Testis (tissue), 5 donors: ENCODE measurements at places on chromosomes 6 and 20. TPM values are rescaled to one million over a fixed set of nuclear protein-coding genes. Genes with fewer than 3 reads are reported as not detected.

Gene SLCO4A1
- 9.8 TPM for total RNA-seq

Gene PEX3
- 22.8 TPM for total RNA-seq

Gene MRPL14
- total RNA-seq = 47.6 TPM

Gene PDE10A
- total RNA-seq = 18.0 TPM

Gene LTA
- total RNA-seq = 1.3 TPM

Gene TTBK1
- 2.2 TPM for total RNA-seq

Gene SSTR4
- total RNA-seq = 0.55 TPM

Gene PAX1
- not detected for total RNA-seq

Gene SRXN1
- total RNA-seq = 26.9 TPM

Gene EZR
- 199 TPM for total RNA-seq

Gene MCM9
- total RNA-seq = 19.2 TPM

Gene NMBR
- 2.2 TPM for total RNA-seq

Gene COL19A1
- 1.4 TPM for total RNA-seq

Gene PRRT1
- total RNA-seq = 6.2 TPM

Gene KCNS1
- total RNA-seq = 7.7 TPM

Gene EYS
- total RNA-seq = 2.6 TPM

Gene SLC17A4
- total RNA-seq = 0.24 TPM

Gene RNF114
- total RNA-seq = 531 TPM

Gene VWA7
- 6.3 TPM for total RNA-seq

Gene ZC2HC1B
- 16.9 TPM for total RNA-seq

Gene LINC00237
- total RNA-seq = not detected

Gene SLC39A7
- 85.7 TPM for total RNA-seq

Gene SLC16A10
- 16.9 TPM for total RNA-seq

Gene RIPOR2
- total RNA-seq = 3.7 TPM

Gene KCNK15
- total RNA-seq = 23.4 TPM

Gene PRL
- total RNA-seq = not detected

Gene METTL24
- total RNA-seq = 6.0 TPM

Gene SPDEF
- total RNA-seq = 0.62 TPM

Gene ZNF341
- 7.0 TPM for total RNA-seq

Gene OGFR
- total RNA-seq = 57.0 TPM

Gene MCCD1
- not detected for total RNA-seq

Gene RIPPLY2
- 2.1 TPM for total RNA-seq

Gene ZBP1
- not detected for total RNA-seq

Gene GPR6
- total RNA-seq = not detected

Gene ZNF165
- 9.2 TPM for total RNA-seq

Gene WDR46
- total RNA-seq = 63.2 TPM

Gene NKAIN2
- total RNA-seq = 0.56 TPM

Gene RIMS1
- total RNA-seq = 40.9 TPM

Gene TRIM10
- 0.25 TPM for total RNA-seq

Gene SEL1L2
- total RNA-seq = 10.0 TPM

Gene SH3BGRL2
- 9.8 TPM for total RNA-seq
